IMR-90 (cell line): ENCODE measurements at places on chromosomes 4 and X.

- no peak for DNase-seq
- peaks cover 3% of the 10 kb centered on the region; the same call in 1 of the 2 replicates for H3K4me1 ChIP-seq
- no peaks in the 10 kb centered on the region for H3K27me3 ChIP-seq
- no peak overlapping the region for H3K4me3 ChIP-seq
Measured at GRCh38 chr4:152374153-152374552, 161.7 kb downstream of the FBXW7 start.

GRCh38 chr4:76429636-76430035 is 5.4 kb upstream of the SHROOM3 start:
- H3K4me1 ChIP-seq, result no peaks in the 10 kb centered on the region
- no peak overlapping the region for H3K4me3 ChIP-seq
- H3K36me3 ChIP-seq, result no peaks in the 10 kb centered on the region

DNA sequence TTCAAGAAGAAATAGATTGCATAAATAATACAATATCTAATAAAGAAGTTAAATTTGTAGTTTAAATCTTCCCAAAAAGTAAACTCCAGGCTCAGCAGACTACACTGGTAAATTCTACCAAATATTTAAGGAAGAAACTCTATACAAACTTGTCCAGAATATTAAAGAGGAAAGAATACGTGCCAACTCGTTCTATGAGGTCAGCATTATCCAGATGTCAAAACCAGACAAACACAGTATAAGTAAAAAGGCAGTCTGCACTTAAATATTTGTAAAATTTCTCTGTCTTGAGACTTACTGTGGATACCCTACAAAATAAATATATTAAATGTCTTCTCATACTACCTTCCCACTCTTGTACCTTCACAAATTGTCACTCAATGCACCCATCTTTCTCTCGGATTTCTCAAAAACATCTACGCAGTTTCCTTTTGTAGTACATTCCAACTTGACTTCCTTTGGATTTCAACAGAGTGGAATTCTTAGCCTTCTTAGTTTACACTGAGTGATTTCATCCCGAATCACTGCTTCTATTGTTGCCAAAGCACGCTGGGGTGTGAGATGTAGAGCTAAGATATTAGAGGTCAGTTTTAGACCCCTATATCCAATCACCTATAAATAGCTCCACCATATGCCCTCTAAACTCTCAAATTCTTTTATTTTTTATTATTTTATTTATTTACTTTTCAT is 71.6 kb upstream of the MAB21L2 start:
- H3K4me1 ChIP-seq, result peaks cover 5% of the 10 kb centered on the region
- peak overlapping the region; percentile 30 for H3K4me3 ChIP-seq
- peak overlapping the region; percentile 99 for H3K27ac ChIP-seq
- DNase-seq, result peak; percentile 86
- no peaks in the 10 kb centered on the region for H3K27me3 ChIP-seq

- no peak overlapping the region for H3K27ac ChIP-seq
- no peak overlapping the region for H3K4me3 ChIP-seq
- DNase-seq, result no peak
- no peaks in the 10 kb centered on the region for H3K27me3 ChIP-seq
Measured at GRCh38 chr4:113481820-113482219, 279.7 kb downstream of the CAMK2D start.

DNA sequence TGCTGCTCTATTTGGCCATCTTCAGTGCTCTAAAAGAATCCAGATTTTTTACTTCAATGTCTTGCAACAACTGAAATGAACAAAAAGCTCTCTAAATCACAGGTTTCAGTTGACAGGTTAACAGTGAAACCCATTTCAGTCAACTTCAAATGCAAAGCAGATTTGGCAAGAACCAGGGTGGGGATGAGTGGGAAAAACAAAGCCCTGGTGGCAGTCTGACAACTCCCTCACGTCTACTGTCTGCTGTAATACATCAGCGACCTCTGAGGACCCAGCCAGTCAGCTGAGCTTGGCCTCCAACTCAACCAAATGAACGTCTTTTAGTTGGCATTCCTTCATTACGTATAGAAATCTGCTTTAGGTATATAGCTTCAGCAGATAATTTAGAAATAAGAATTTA is 95.8 kb downstream of the COL25A1 start:
- no peak overlapping the region for H3K4me3 ChIP-seq
- H3K36me3 ChIP-seq, result no peaks in the 10 kb centered on the region
- no peak for DNase-seq
- no peak overlapping the region for H3K27ac ChIP-seq
- no peaks in the 10 kb centered on the region for H3K4me1 ChIP-seq
- H3K27me3 ChIP-seq, result no peaks in the 10 kb centered on the region; the same call in 1 of the 2 replicates

DNA sequence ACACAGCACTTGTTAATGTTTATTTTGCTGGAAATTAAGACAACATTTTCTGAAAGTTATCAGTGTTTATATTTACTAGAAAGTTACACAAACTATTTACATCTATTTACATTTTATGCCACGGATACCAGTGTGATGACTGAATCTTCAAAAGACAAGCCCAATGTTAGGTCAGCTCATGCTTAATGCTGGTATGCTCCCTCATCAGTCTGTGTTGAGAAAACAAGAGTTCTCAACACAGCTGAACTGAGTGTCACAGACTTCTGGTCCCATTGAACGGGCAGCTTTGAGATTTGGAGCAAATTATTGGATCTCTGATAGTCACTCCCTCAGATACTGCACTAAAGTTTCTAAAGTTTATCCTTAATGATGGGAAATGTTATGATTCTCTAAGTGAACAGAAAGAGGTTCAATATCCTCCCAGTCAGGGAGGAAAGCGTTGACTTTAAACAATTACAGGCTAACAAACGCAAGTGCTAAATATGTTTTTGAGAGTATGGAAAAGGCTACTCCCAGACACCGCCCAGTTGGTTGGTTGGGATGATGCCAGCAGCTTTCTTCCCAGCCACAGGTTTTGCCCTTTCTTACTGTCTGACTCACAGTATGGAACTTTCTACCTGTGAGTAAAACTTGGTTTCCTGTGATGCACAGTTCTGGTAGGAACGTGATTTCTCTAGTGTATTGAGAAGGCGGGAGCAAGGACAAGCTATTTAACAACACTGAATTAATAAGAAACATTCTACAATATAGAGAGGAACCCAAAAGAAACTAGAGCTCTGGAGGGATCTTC is 1293.6 kb upstream of the TENM3 start:
- no peaks in the 10 kb centered on the region for H3K36me3 ChIP-seq
- DNase-seq, result no peak
- H3K4me1 ChIP-seq, result no peaks in the 10 kb centered on the region
- no peaks in the 10 kb centered on the region for H3K27me3 ChIP-seq

DNA sequence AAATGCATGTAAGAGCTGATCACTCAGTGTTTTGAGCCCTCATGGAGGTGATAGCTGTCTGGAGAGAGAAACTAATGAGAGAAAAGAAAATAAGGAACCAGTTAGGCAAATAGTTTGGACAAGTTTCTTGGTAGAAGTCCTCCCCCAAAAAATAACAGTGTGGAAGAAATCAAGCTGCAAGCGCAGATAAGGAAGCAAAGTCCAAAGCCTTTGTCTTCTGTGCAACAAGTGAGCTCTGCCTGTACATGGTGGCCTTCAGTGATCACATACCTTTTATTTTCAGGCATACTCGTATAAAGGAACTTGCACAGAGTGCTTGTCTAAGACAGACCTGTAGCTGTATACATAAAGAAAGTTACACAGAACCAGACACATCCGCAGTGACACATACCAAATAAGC is 2.5 kb upstream of the UGT2A3 start:
- H3K4me1 ChIP-seq, result no peaks in the 10 kb centered on the region
- no peaks in the 10 kb centered on the region for H3K27me3 ChIP-seq
- DNase-seq, result no peak
- H3K4me3 ChIP-seq, result no peak overlapping the region
- no peak overlapping the region for H3K27ac ChIP-seq

- no peak overlapping the region for H3K4me3 ChIP-seq
- peak; percentile 52 for DNase-seq
- no peak overlapping the region for H3K27ac ChIP-seq
- peaks cover 2% of the 10 kb centered on the region; the same call in 1 of the 2 replicates for H3K36me3 ChIP-seq
- H3K4me1 ChIP-seq, result no peaks in the 10 kb centered on the region
- H3K27me3 ChIP-seq, result peaks cover 14% of the 10 kb centered on the region; the same call in 1 of the 2 replicates
Measured at GRCh38 chr4:3492741-3493719, 29.9 kb downstream of the DOK7 start.

- DNase-seq, result no peak
- H3K4me3 ChIP-seq, result no peak overlapping the region
- H3K36me3 ChIP-seq, result no peaks in the 10 kb centered on the region
Measured at GRCh38 chr4:68396756-68397155, 46.9 kb upstream of the YTHDC1 start.

GRCh38 chr4:158821228-158821971 is 52.6 kb downstream of the FNIP2 start:
- H3K27ac ChIP-seq, result no peak overlapping the region
- no peaks in the 10 kb centered on the region for H3K36me3 ChIP-seq
- H3K27me3 ChIP-seq, result no peaks in the 10 kb centered on the region
- peak; percentile 55 for DNase-seq
- H3K4me1 ChIP-seq, result peaks cover 25% of the 10 kb centered on the region
- H3K4me3 ChIP-seq, result no peak overlapping the region

DNA sequence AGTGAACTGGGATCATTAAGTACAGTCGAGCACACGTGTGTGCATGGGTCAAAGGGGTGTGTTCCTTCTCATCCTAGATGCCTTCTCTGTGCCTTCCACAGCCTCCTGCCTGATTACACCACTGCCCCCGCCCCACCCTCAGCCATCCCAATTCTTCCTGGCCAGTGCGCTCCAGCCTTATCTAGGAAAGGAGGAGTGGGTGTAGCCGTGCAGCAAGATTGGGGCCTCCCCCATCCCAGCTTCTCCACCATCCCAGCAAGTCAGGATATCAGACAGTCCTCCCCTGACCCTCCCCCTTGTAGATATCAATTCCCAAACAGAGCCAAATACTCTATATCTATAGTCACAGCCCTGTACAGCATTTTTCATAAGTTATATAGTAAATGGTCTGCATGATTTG is 22.3 kb downstream of the SLC34A2 start:
- no peak for DNase-seq
- H3K4me1 ChIP-seq, result no peaks in the 10 kb centered on the region
- H3K4me3 ChIP-seq, result no peak overlapping the region
- no peak overlapping the region for H3K27ac ChIP-seq

GRCh38 chr4:88097781-88098180 is 60.7 kb downstream of the ABCG2 start:
- H3K36me3 ChIP-seq, result no peaks in the 10 kb centered on the region
- DNase-seq, result peak; percentile 26
- H3K27me3 ChIP-seq, result no peaks in the 10 kb centered on the region
- no peak overlapping the region for H3K27ac ChIP-seq
- no peak overlapping the region for H3K4me3 ChIP-seq

- H3K27me3 ChIP-seq, result no peaks in the 10 kb centered on the region
- peak; percentile 10 for DNase-seq
- no peak overlapping the region for H3K27ac ChIP-seq
- no peak overlapping the region for H3K4me3 ChIP-seq
- H3K36me3 ChIP-seq, result no peaks in the 10 kb centered on the region
Measured at GRCh38 chr4:6751611-6752485, 30.7 kb upstream of the KIAA0232 start.

- no peak overlapping the region for H3K27ac ChIP-seq
- no peaks in the 10 kb centered on the region for H3K36me3 ChIP-seq
- H3K27me3 ChIP-seq, result no peaks in the 10 kb centered on the region
- no peak overlapping the region for H3K4me3 ChIP-seq
- H3K4me1 ChIP-seq, result 0 out of 2 replicates have a peak, but pooled peaks cover 2% of the 10 kb centered on the region
Measured at GRCh38 chr4:125681240-125681639, 366.5 kb downstream of the FAT4 start.
